Activated B cell treated with CpG ODN at 0.5 μM for 24 hours (primary cell): ENCODE measurements at places on chromosomes 5 and 9.
A peak's percentile ranks its signal among the peaks of the same experiment; 100 is the strongest.

GRCh38 chr5:31867219-31867618, 228.3 kb downstream of the PDZD2 start:
- no peak for DNase-seq

DNA sequence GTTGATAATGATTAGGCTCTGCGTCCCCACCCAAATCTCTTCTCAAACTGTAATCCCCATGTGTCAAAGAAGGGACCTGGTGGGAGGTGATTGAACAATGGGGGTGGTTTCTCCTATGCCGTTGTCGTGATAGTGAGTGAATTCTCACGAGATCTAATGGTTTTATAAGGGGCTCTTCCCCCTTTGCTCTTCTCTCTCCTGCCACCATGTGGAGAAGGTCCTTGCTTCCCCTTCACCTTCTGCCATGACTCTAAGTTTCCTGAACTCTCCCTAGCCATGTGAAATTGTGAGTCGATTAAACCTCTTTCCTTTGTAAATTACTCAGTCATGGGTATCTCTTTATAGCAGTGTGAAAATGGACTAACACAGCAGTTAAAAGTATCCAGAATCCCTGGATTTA, 715.2 kb upstream of the DMAC1 start:
- no peak for DNase-seq

GRCh38 chr5:30838936-30839496, 354.5 kb upstream of the CDH6 start:
- no peak for DNase-seq

DNA sequence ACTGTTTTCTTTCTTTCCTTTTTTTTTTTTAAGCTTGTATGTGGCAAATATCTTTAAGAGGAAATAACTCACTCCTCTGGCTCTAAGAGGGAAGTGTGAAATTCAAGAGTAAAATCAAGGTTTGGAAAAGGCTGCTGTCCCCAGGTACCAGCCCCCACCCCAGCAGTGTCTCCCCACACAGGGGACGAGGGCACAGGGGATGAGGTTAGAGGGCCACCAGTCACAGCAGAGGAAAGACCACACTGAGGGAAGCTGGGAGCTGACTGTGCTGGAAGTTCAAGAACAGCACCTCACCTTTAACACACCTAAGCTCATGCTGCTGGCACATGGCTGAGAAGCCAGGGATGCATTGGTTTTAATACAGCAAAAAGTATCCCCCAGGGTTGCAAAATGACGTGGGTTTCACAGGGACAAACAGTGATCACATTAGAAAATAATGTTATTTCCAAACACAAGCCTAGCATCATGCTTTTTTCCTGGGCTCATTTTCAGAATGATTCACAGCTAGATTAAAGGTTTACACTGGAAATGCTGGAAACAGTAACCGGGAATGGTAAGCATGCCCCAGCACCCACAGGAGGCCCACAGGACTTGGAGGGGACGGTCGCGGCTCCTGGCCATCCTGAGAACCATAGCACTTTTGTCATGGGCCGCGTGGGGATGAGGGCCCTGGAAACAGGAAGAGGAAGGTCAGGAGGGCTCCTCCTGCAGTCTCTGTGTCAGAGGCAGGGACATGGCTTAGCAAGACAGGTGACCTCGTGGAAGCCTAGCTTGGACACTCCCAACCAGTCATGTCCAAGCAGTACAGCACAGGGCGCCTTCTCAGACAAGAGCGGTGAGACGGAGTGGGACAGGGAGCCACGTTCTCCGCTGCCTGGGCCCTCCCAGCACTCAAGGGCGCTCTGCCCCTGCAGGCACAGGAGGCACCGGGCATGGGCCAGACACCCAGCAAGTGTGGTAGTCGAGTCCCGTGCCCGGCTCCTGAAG, 6.9 kb downstream of the LPCAT1 start:
- peak; percentile 12 for DNase-seq

DNA sequence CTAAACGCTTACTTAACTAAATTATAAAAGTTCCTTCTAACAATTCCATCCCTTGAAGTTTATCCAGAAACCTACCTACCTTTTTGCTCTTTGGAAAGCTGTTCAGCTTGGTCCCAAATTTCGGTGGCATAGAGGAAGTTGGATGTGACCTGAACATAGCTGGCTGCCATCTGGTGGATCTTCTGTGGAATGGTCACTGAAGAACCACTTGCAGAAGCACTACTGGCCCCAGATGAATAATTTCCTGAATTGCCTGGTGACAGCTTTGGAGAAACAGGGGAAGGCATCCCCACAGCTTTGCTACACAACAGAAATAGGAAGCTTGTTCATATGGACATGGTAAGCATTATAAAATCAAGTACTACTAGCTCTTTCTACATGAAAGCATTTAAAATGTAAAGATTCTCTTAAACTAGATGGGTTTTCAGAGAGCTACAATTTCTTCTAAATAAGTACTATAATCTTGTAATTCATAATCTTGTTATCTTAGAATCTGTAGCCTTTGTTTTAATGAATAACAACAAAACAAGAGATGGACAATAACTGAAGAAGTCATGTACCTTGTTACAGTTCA, 9.9 kb downstream of the LEAP2 start:
- DNase-seq: no peak

DNA sequence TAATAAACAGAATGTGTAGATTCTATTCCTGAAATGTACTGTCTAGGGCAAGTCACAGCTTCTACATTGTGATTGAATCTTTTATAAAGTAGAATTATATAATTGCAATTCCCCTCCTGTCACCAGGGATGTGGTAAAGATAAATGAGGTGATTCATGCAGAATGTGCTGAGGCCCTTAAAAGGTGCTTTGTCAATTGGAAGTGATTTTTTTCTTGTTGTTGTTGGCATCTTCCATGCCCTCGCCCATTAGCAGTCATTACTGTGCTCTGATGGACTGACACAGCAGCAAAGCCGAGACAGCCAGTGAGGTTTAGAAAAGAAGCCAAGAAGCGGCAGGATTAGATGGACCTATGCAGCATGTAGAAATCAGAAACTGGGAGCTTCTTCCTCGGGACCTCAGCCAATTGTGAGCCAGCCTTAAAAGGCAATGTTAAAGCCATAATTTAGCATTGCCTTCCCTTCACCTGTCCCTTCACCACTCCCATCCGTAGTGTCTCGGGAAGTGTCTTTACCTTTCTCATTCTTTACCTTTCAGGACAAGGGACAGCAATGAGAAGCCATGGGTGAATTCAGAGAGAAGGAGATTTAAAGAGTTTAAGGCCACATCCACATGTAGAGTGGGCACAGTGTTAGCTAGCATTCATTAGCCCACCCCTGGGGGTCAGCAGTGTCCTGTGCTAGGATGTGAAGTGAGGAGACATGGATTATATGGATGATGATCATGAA, 257.8 kb downstream of the PLK2 start:
- no peak for DNase-seq

GRCh38 chr5:137481596-137481995, 17.5 kb downstream of the SPOCK1 start:
- no peak for DNase-seq

- DNase-seq: no peak
Measured at GRCh38 chr5:19910136-19910535, 77.9 kb downstream of the CDH18 start.

DNA sequence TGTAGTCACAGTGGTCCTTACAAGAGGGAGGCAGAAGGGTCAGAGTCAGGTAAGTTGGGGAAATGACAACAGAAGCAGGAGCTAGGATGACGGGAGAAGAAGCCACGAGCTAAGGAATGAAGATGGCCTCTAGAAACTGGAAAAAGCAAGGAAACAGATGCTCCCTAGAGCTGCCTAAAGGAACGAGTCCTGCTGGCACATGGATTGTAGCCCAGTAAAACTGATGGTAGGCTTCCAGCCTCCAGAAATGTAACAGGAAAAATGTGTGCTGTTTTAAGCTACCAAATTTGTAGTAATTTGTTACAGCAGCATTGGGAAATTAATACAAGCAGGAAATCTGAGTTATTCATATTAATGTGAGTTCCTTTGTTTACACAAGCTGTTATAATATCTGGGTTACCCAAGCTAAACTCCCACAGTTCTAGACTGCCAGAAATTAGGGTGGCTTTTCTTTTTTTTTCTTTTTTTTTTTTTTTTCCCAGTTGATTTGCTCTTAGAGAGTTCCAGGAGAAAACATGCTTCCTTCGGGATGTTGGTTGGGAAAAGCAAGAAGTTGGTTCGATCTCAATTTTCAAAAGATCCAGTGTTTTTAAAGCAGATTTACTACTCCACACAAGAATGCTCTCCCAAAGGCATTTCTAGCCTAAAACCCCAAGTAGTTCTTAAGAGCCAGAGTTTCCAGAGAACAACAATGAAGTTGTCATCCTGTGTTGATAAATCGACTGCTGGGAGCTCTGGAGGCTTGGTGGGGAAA, 400.0 kb upstream of the SLC24A2 start:
- no peak for DNase-seq

DNA sequence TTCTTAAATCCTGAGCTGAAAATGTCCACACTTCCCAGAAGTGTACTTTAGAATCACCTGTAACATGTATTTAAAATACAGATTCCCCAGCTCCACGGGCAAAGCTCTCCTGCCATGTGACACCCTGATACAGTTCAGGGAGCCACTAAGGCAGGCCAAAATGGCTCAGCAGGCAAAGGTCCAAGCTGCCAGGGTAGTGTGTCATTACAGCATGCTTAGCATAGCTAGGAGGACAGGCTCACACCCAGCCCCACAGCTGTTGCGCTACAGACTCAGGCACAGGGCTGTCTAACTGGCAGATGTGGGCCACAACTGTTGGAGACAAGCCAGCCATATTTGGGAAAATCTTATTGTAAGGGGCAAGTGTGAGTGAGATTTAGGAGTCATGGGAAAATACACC, 73.0 kb downstream of the C9orf85 start:
- DNase-seq: no peak

DNA sequence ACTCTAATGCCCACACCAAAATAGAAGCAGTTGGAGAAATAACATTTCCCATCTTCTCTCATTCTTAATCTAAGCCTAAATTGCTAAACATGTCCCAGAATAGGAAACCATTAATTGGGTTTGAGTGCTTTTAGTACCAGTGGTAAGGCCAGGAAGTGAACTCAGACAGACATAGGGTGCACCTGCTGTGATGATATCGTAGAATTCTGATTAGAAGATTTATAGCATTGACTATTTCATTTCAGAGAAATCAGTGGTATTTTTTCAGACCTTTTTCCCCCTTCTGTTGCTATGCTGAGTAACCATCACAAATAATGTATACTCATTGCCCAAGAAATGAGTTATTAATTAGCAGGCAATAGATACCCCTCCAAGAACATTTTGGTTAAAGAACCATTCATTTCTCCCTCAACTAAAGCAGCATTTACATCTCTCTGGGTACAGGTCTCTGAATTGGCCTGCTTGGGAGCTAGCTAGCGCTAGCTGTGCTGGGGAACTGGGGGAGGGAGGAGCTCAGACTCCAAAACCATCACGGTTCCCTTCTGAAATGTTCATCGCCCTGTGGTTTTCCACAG, 7.3 kb downstream of the GLRX start:
- no peak for DNase-seq

DNA sequence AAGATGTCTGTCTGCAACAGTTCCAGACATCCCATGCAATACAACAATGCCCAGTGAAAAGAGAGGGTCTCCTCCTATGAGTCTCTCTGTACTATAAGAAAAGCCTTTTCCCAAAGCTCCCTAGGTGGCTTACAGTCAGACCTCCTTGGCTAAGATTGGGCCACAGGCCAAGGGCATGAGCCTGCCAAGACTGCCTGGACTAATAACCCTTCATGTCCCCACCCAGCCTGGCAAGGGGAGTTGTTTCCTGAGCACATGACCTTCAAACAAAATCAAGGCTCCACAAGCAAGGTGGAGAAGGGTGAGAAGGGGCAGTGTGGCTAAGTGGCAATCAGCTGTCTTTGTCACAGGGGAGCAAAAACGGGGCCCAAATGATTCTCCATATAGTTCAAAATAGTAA, 75.6 kb upstream of the ZSWIM6 start:
- DNase-seq: no peak

- DNase-seq: no peak
Measured at GRCh38 chr9:101999441-101999840, 261.0 kb upstream of the GRIN3A start.

GRCh38 chr5:132392978-132393825, 23.7 kb downstream of the SLC22A5 start:
- no peak for DNase-seq

DNA sequence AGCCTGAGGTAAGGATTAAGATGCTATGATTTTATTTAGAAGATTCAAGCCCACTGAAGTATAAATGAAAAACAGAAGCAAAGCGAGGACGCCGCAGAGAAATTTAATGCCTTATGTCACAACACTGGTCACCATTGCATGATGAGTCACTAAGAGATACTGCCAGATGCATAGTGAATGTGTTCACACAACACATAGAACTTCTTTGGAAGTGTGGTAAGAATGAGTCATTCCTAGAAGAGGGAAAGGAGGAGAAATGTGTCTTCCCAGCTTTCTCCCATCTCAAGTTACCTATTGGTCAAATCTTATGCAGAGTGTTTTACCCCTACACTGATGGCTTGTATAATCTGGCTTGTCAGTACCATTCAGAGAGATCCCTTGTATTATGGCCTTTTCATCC, 465.3 kb upstream of the ARRDC3 start:
- no peak for DNase-seq

GRCh38 chr9:113868501-113868900, 7.6 kb upstream of the ZNF618 start:
- no peak for DNase-seq

DNA sequence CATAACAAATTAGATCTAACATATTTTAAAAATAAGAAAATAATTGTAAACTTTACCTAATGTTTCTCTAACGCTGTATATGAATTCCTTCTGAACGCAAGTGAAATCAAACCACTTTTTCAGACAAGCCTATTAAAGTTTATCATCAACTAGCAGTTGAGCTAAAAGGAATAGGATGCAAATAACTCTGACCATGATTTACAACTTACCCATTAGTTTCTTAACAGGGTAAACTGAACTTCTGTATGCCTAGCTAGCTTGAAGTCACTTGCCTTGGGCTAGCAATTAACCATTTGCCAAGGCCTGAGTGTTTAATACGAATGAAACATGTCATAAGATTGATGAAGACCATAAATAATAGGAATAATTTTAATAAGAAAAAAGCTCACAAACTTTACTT, 762.7 kb upstream of the ARRDC3 start:
- DNase-seq: no peak

GRCh38 chr5:72486371-72486770, 20.8 kb downstream of the ZNF366 start:
- DNase-seq: no peak

DNA sequence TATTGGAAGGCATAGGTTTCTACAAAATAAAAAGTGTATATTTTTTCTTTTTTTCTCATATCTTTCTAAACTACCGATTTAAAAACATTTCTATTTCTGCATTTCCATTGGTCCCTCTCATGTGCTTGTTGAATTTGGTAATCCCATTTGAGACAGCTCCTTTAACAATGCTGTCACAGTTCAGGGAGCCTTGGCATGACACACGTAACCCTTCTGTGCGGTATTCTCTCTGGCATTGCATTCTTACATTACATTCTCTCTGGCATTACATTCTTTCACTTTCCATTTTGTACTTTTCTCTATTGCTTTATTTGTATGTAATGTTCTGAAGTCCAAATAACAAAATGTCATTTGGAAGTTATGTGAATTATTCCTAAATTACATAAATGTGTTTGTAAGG, 150.7 kb upstream of the RASGRF2 start:
- no peak for DNase-seq

- no peak for DNase-seq
Measured at GRCh38 chr5:170523830-170524229, 20.0 kb downstream of the KCNIP1 start.
